ENCODE measurements at places on chromosomes 13 and 19.

DNA sequence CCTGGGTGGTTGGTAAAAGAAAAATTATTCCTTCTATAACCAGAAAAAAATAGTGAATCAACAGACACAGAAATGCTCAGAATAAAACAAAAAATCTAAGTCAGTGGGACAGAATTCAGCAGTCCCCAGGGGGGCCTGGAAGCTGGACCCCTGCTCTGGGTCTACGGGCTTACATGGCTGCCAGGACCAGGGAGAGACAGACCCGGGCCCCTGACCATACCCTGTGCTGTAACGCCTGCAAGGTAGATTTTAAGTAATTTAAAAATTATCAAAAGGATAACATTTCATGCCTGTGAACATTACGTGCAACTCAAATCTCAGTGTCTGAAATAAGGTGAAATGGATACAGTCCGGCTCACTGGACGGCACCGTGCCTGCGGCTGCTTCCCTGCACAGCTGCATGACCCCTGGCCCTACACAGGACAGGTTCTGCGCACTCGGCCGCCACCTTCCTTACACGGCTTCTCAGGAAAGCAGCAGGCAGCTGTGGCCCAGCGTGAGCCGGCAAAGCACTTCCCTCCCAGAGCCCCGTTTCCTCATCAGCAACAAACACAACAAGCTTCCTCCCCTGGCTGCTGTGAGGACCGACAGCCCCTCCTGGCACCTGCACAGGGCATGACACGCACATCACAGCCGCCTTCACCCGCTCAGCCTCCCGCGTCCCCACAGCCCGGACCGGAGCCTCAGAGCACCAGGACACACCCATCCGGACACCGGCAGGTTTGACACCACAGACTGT, 22.2 kb downstream of the RASA3 start:
- no peak for DNase-seq

DNA sequence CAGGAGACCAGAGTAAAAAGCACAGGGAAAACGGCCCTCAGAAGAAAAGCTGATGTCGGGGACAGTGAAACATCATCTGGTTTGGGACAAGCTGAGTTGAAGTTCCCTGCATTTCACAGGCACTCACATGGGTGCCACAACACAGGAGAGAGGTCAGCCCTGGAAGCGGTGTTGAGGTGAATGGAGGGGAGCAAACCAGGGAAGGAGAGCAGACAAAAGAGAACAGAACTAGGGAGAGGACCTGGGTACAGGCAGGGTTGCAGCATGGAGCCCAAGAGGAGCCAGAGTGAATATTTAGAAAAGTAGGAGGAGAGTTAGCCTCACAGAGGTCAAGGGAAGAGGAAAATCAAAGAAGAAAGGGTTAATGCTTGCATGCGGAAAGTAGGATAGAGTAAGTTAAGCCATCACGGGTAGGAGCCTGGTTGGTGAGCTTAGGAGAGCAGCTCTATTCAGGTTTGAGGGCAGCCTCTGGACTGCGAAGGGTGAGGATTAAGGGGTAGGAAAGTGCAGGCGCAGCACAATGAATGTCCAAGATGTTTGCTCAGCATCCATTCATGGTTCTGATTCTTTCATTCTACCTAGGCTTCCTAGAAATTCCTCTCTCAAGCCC, 15.5 kb downstream of the FAM216B start:
- DNase-seq, result no peak

DNA sequence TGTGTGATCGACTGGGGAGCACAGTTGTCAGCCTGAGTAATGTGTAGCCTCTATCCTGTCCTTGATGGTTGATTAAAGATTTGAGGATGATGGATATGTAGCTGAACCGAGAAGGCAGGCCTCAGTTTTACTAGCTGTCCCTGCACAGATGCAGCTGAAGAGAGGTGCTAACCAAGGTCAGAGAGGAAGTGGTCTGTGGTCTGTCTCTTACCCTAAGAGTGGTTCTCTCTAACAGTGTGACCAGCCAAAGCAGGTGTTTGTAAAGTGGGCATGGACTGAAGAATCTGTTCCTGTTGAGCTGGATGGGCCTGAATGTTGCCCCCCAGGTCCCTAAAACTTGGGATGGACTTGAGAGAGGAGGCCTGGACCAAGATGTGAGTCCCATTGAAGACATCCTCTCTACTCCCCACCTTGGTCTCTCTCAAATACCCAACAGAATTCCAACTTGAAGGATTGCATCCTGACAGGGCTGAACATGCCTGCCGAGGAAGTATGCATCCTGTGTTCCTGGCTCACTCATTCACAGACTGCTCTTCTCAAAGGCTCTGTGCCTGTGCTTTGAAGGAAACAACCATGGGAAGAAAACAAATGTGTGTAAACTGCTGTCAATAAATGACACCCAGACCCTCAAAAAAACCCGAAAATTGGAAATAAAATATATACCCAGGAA, 223.8 kb downstream of the MAB21L1 start:
- DNase-seq, result no peak

GRCh38 chr19:18852648-18853047, 20.9 kb downstream of the UPF1 start:
- peak; percentile 60 for DNase-seq

DNA sequence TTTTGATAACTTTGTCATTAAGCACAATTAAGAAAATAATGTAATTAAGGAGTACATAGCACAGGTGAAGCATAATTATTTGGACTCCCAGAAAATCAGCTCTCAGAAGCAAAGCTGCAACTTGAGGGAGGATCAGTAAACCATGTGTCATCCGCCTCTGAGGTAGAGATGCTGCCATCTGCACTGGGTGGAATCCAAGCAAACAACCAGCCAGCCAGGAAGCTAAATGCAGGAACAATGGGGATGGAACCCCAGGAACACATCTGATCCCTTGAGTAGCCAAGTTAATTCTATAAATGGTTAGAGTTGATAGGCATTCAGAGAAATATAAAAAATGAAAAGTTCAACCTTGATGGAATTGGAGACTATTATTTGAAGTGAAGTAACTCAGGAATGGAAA, 520.2 kb downstream of the RFC3 start:
- DNase-seq, result no peak

DNA sequence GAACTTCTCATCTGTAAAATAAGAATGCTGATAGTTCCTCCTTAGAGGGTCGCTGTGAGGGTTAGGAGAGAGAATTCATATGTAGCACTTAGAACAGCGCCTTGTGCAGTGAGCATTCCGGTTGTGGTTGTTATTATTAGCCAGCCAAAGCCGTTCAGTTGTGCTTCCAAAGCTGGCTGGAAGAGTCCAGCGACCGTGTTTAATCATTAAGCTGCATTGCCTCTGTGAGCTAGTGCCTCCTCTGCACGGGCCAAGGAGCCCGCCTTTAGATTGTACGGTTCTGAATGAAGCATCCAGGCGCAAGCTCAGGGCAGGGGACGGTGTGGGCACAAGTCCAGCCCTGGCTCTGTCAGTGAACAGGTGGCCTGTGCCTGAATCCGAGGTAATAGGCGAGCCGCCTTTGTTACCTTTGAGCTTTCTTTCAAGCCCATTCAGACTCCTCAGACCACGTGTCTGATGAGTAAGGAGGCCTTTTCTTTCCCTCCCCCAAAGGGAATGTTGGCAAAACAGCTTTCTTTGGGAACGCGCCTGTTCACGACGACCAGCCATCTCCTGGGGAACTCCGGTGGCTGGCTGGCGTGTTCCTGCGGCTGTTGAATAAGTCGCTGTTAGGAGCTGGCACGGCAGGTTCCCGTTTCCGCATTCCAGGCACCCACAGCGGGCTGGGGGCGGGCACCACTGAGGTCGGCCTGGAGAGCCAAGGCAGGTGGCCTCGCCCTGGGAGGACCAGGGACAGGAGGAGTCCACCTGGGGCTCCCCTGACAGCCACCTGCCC, 25.1 kb downstream of the SIPA1L3 start:
- DNase-seq, result peak; percentile 85

DNA sequence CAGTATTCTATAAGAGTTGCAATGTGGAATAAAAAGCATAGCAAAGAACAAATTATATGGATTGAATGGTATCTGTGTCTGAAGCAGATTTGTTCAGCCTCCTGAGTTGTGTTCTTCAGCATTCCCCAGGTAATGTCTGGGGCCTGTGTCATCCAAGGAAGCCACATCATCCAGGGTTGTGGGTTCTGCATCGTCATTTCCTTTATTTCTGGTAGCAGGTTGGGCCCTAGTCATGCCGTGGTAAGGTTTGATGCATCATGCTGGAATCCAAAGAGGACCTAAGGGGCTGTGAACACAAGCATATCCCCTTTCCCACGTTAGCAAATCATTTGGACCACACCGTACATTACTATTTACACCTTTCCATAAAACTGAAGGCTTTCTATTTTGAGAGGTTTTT, 131.0 kb upstream of the ZNF91 start:
- DNase-seq, result no peak

- DNase-seq, result no peak
Measured at GRCh38 chr13:77381059-77381458, 54.2 kb upstream of the MYCBP2 start.

All from ureter (tissue), 1 donor.